ENCODE measurements at places on chromosomes 5 and 9.

DNA sequence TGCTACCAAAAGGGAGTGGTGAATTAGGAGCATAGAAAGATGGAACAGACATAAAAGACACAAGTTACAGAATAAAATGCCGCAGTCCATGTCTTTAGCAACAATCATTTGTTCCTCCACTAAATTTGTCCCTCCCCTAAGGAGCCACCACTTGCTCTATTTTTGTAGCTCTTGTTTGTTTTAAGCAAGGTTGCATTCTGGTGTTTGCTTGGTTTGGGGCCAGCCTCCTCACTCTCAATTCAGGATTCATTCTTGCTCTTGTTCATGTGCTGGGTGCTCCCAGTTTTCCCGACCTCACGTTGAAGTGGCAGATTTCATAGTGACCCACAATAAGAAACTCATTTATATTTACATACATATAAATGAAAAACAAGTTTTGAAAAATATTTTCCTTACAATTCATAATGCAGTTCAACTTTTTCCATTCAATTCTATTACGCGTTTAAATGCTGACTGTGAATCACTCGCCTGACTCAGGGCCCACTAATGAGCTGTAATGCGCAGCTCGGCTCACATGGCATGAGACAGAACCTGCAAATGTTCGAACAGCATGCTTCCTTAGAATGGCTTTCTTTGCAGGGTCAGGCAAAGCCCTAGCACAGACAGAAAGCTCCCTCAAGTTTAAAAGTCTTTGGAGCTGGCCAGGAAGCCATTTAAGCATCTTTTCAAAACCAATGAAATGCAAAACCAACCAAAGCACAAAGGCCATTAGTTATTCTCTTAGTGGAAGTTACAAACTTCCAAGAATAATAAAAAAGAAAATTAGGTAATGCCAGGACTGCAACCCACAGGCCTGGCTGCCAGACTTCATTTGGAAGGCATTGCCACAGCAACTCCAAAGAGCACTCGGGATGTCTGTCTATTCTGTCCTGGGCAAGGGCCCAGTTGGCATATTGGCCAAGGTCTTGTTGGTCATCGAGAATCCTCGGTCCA, 41.7 kb downstream of the RETREG1 start:
- DNase-seq: peak; percentile 93

- no peak for DNase-seq
Measured at GRCh38 chr9:35370241-35370640, 119.7 kb upstream of the RUSC2 start.

- no peak for DNase-seq
Measured at GRCh38 chr5:7518947-7519560, 123.1 kb downstream of the ADCY2 start.

- no peak for DNase-seq
Measured at GRCh38 chr5:153209016-153209415, 281.5 kb upstream of the GRIA1 start.

GRCh38 chr5:161085056-161085455, 233.0 kb upstream of the ATP10B start:
- no peak for DNase-seq

DNA sequence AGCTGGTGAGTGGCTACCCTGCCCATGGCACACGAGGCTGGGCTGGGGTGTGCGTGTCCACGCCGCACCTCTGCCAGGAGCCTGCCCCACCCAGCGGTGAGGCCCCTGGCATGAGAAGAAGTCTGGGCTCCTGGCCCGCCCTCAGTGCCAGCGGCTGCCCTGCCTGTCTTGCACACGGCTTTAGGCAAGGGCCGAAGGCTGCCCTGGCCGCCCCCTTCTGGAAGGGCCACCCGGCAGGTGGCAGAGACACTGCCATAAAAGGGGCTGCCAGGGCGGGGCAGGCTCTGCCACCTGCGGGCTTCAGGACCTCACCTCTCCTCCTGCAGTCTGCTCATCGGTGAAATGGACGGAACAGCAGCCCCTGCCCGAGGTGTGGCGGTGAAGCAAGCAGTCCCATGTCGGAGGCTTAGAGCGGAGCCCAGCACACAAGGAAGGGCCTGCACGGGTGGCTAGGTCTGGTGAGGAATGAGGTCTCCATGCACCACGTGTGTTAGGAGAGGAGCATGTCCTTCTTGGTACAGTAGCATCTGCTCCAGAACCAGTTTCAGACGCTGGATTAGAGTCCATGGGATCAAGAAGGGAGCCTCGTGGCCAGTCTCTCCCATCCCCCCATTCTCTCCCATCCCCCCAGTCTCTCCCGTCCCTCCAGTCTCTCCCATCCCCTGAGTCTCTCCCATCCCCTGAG, 34.8 kb upstream of the TMEM250 start:
- DNase-seq: no peak

GRCh38 chr5:3006961-3007551, 255.6 kb upstream of the IRX2 start:
- no peak for DNase-seq

DNA sequence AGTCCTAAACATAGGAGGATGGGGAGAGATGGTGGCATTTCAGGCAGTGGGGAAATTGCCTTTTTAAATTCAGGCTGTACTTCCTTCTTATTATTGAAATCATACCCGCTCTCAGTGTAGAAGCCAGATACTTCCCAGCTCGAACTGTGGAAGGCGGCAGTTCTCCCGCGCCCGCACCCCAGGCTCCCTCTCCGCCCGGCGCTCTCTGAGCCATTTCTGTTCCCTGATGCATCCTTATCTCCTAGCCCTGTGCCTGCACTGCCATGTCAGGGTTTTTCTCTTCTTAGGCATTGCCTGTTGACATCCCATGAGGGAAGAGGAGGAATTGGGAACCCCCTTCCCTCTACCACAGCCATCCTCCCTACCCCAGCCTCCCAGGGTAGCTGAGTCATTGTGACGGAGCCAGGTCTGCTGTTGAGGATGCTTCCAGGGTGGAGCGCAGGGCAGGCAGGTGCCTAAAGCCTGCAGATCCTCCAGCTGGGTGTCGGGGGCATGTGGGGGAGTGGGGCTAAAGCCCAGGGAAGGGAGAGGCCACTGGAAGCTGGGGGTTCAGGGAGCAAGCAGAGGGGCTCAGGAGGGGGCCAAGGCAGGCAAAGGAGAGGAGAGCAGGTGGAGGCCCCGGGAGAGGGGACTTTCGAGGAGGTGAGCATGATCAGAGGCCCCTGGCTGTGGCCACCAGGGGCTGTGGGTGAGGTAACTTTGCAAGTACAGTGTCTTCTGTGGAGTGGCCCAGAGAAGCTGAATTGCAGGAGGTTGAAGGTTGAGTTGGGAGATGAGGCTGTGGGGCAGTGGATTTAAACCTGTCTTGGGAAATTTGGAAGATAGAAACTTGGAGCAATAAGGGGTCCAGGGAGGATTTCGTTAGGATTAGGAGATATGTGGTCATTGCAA, 16.2 kb downstream of the LAMC3 start:
- DNase-seq: no peak

DNA sequence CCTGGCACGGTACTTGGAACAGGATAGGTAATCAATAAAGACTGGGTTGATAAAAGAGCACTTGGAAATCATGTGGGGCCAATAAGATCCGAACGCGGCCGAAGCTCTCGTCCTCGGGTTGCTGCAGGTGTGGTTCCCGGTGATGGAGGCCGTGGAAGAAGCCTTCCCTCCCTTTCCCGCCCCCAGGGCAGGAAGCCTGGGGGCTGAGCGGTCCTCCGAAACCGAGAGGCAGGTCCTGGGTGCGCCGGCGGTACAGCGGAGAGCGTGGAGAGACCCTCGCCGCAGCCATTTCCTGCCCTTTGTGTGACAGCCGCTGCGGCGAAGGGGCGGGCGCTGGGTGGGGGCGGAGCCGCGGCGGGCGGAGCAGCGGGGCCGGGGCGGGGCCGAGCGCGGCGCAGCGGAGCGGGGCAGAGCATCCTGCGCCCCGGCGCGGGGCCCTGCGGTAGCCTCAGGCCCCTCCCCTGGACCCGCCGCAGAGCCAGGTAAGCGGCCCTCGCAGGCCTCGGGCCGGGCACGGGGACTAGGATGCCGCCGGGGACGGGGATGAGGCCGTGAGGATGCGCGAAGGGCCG, at the start of gene CYFIP2:
TSS of gene CYFIP2 (plus strand) at position 410 of the 572 bp plus-strand sequence. CDS start 19,239 bp downstream, outside the sequence.
- no peak for DNase-seq

DNA sequence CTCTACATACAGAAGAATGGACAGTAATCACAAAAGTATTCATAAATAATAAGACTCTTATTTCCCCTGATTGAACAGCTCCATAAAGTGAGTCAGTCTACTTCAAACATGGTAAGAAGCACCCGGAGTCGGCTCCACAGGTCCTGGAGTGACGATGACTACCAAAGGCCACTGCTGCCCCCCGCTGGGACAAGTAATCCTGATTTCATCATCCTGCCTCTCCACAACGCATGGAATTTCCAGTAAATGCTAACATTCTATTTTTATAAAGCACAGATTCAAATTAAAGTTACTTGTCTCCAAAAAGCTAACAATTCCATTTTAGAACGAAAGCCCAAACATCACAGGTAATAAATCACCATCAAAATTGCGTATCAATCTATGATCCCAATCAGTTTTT, 16.2 kb downstream of the ATPSCKMT start:
- peak; percentile 52 for DNase-seq

DNA sequence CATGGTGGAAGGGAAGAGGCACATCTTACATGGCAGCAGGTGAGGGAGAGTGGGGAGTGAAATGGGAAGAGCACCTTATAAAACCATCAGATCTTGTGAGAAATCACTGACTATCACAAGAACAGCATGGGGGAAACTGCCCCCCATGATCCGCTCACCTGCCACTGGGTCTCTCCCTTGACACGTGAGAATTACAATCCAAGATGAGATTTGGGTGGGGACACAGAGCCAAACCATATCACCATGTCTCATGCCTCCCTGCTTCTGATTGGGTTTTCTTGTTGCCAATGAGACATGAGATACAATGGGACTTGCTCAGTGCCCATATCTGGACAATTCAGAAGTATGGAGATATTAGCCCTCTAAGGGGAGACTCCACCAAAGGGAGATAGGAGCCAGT, 97.4 kb downstream of the TARS1 start:
- DNase-seq: no peak

DNA sequence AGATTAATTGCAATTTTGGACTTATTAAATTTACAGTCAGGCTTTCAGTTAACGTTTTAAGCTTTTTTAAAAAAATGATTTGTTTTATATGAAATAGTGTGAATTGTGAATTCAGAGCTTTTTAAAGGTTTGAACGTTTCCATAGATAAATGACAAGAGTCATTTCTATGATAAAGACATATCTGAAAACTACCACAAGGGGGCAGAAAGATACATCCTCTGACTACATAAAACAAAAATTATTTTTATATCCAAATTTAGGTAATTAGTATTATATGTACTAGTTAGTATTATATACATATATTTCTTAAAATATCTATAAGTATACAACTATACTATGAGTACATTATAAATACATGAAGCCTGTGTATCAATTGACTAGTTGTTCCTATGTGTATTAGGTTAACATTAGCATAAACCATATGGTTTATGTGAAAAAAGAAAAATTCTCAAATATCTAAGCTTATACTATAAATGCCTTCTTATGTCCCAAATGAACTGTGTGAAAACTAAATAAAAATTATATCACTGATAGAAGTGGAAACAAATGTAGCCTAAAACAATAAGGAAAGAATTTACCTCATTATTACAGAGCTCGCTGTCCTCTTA, 155.2 kb downstream of the MEF2C start:
- peak; percentile 38 for DNase-seq

DNA sequence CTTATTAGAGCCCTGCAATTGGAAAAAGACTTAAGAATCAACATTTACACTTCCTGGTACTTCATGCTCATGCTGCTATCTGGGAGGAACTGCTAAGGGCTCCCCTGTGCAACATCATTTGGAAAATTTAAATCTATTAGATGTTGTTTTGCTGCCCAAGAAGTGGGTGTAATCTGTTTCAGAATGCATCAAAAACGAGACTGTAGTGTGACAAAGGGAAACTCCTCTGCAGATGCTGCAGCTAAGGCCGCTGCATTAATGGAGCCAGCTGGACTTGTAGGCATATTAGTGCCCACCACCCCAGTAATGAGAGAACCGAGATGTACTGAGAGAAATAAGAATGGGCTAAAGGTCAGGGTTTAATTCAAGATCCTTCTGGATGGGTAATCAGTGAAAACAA, 11.1 kb upstream of the PAIP1 start:
- DNase-seq: no peak

- DNase-seq: no peak
Measured at GRCh38 chr5:116046823-116047222, 14.6 kb downstream of the ARL14EPL start.

- no peak for DNase-seq
Measured at GRCh38 chr9:31519011-31519410, 865.4 kb upstream of the ACO1 start.

DNA sequence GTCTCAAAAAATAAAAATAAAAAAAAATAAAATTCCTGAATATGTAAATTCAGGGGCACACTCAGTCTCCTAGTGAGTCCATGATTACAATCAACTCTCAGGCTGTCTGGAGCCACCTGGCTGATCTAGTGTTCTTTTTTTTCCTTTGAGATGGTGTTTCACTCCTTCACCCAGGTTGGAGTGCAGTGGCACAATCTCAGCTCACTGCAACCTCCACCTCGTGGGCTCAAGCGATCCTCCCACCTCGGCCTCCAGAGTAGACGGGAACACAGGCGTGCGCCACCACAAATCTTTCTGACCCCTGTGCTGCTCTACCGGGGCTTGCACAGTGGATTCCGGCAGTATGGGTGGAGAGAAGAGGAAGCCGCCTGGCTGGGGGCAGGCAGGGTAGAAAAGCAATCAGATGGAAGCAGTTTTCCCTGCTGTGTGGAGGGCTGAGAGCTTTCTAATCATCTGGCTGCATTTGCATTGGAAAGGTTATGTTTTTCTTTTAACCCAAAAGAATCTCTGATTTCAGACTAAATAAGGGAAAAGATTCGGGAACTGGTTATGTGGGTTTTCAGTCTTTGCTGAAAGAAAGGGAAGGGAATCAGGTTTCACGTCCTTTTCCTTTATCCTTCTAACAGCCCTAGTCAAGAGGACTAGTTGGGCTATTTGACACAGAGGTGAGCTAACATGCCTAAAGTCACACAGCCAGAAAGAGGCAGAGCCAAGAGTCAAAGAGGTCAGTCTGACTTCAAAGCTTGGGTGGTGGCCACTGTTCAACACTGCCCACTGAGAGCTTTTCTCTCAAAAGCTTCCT, 26.3 kb upstream of the CORO2A start:
- DNase-seq: no peak

- no peak for DNase-seq
Measured at GRCh38 chr5:57410374-57411320, 72.0 kb downstream of the ACTBL2 start.

- no peak for DNase-seq
Measured at GRCh38 chr5:16980983-16981382, 44.9 kb upstream of the MYO10 start.

DNA sequence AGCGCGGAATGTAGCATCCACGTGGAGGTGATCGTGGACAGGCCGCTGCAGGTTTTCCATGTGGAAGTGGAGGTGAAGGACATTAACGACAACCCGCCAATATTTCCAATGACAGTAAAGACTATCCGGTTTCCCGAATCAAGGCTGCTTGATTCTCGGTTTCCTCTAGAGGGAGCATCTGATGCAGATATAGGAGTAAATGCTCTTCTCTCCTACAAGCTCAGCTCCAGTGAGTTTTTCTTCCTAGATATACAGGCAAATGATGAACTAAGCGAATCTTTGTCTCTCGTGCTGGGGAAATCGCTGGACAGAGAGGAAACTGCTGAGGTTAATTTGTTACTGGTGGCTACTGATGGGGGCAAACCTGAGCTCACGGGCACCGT, 598 bp downstream of the PCDHA2 start:
- peak; percentile 49 for DNase-seq

All from pons (tissue), 1 donor.